ENCODE measurements at places on chromosomes 16 and 17. TPM values are rescaled to one million over a fixed set of nuclear protein-coding genes. Genes with fewer than 3 reads are reported as not detected.

DNA sequence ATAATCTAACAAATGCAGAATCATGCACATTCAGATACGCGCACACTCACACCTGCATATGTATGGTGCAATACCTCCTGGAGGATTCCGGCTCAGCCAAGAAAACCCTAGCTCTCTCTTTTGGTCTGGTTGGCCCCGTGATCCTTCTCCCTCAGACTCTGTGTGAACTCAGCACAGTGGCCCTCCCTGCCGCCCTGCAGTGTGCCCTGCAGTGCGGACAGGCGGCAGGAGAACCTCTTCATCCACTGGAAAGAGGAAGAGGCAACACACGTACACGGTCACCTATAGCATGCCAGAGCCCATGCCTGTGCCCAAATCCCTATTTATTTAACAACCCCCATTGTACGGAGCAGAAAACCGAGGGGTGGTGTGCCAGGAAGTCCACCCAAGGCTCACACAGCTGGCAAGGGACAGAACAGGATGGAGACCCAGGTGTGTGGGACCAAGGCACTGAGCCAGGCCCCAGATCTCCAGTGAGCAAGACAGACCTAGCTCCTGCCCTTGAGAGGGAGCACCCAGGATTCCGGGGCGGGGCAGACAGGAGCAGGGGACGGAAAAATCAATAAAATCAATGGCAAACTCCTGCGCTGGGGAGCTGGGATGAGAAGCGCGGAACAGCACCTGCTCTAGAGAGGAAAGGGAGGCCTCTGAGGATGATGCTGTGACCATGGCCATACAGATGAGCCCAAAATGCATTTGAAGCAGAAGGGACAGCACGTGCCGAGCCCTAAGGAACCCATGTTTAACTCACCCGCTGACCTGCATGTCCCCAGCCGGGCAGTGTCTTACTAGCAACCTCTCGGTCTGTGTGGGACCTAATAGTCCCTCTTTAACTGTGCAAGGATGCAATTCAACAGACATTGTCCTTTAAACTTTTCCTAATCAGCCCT lies 54.7 kb upstream of the CIBAR2 start:
- DNase-seq = no peak
- no peaks in the 10 kb centered on the region for H3K27me3 ChIP-seq
- no peak overlapping the region for H3K27ac ChIP-seq
- H3K36me3 ChIP-seq = no peaks in the 10 kb centered on the region
- H3K4me3 ChIP-seq = no peak overlapping the region

GRCh38 chr17:74784125-74784810 lies 8.1 kb upstream of the NAT9 start:
- H3K27ac ChIP-seq = no peak overlapping the region
- H3K4me3 ChIP-seq = no peak overlapping the region
- DNase-seq = no peak
- no peaks in the 10 kb centered on the region for H3K4me1 ChIP-seq
- H3K27me3 ChIP-seq = no peaks in the 10 kb centered on the region

GRCh38 chr17:40707745-40708144 lies 4.2 kb upstream of the KRT24 start:
- DNase-seq = no peak
- peaks cover 2% of the 10 kb centered on the region for H3K27me3 ChIP-seq
- H3K4me1 ChIP-seq = no peaks in the 10 kb centered on the region
- H3K36me3 ChIP-seq = no peaks in the 10 kb centered on the region

GRCh38 chr17:1588821-1589585 lies 26.4 kb upstream of the PITPNA start:
- H3K4me1 ChIP-seq = peaks cover 20% of the 10 kb centered on the region
- H3K27ac ChIP-seq = no peak overlapping the region
- H3K4me3 ChIP-seq = no peak overlapping the region
- DNase-seq = no peak
- H3K36me3 ChIP-seq = no peaks in the 10 kb centered on the region
- no peaks in the 10 kb centered on the region for H3K27me3 ChIP-seq

- no peak for DNase-seq
- peaks cover 18% of the 10 kb centered on the region for H3K36me3 ChIP-seq
- peaks cover 4% of the 10 kb centered on the region for H3K4me1 ChIP-seq
Measured at GRCh38 chr16:22210854-22211253, 4.8 kb downstream of the EEF2K start.

DNA sequence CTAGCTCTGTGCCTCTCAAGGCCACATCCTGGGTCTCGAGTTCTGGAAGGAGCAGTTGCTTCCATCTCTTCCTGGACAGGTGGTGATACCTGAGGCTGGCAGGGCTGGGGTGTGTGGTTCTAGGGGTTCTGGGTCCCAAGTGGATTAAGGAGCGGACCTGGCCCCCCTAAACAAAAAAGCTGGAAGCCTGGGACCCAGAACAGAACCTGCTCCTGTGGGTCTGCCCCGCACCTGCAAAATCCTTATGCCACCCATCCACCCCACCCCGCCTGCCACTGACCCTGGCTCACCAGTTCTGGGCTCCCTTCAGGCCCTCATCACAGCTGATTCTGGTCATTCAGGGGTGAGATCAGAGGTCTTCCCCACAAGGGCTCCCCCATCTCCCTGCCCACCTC lies 44.8 kb downstream of the ADCY7 start:
- no peak overlapping the region for H3K4me3 ChIP-seq
- peak; percentile 2 for DNase-seq
- peaks cover 25% of the 10 kb centered on the region for H3K36me3 ChIP-seq
- H3K27me3 ChIP-seq = no peaks in the 10 kb centered on the region
- no peak overlapping the region for H3K27ac ChIP-seq

GRCh38 chr17:79192503-79193351 lies 118.1 kb downstream of the ENGASE start:
- no peaks in the 10 kb centered on the region for H3K36me3 ChIP-seq
- DNase-seq = peak; percentile 64
- peaks cover 51% of the 10 kb centered on the region for H3K27me3 ChIP-seq
- no peak overlapping the region for H3K27ac ChIP-seq
- H3K4me3 ChIP-seq = no peak overlapping the region

The IRF8 gene
- not detected for total RNA-seq

- no peak for DNase-seq
- H3K4me1 ChIP-seq = no peaks in the 10 kb centered on the region
- H3K27ac ChIP-seq = no peak overlapping the region
- no peaks in the 10 kb centered on the region for H3K27me3 ChIP-seq
Measured at GRCh38 chr17:4004517-4005295, 40.5 kb upstream of the ATP2A3 start.

The ATP2A3 gene
- total RNA-seq = 1.9 TPM

The MT4 gene
- total RNA-seq = not detected

DNA sequence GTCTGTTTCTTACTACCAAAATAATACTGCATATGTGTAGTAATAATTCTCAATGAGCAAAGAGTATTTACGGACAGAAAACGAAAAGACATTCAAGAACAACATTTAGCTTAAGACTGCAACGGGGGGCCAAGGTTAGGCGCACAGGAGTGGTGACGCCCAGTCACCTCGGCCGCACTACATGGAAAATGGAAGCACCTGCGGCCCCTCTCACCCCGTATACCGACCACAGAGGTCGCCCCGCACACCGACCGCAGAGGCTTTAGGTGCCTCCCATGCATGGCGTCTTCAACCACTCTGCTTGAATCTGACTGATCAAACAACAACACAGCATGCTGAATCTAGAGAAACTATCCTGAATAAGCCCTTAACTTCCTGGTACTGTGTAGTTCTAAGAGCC lies 26.4 kb downstream of the CCDC57 start:
- DNase-seq = no peak
- no peaks in the 10 kb centered on the region for H3K27me3 ChIP-seq
- H3K27ac ChIP-seq = no peak overlapping the region
- no peak overlapping the region for H3K4me3 ChIP-seq

The TUBB3 gene
- 48.3 TPM for total RNA-seq

- no peaks in the 10 kb centered on the region for H3K27me3 ChIP-seq
- no peaks in the 10 kb centered on the region for H3K36me3 ChIP-seq
- no peaks in the 10 kb centered on the region for H3K4me1 ChIP-seq
- H3K27ac ChIP-seq = no peak overlapping the region
Measured at GRCh38 chr17:32015245-32016013, 8.2 kb downstream of the LRRC37B start.

The SPNS2 gene
- not detected for total RNA-seq

GRCh38 chr16:76946879-76947278 lies 244.1 kb upstream of the MON1B start:
- peaks cover 4% of the 10 kb centered on the region for H3K4me1 ChIP-seq
- H3K27me3 ChIP-seq = no peaks in the 10 kb centered on the region
- no peak overlapping the region for H3K27ac ChIP-seq
- H3K36me3 ChIP-seq = no peaks in the 10 kb centered on the region
- no peak for DNase-seq
- H3K4me3 ChIP-seq = no peak overlapping the region

DNA sequence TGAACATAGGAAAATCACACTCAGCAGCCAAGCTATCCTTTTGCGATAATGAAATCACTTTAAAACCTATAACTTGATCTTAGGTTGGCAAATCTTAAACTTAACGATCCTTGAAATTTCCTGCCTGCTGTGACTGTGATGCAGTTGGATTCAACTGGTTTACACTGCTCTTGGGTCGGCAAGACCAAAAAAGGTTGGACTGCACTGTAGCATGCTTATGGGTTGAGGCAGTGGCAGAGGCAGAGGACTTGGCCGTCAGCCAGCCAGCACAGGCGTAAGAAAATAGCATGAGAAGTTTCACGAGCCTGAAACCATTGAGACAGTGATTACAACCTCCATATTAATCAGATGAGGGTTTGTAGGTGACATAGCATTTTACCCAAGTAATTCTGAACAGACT lies 21.4 kb downstream of the WSB1 start:
- peaks cover 82% of the 10 kb centered on the region for H3K36me3 ChIP-seq
- H3K27me3 ChIP-seq = no peaks in the 10 kb centered on the region
- peaks cover 14% of the 10 kb centered on the region for H3K4me1 ChIP-seq
- no peak overlapping the region for H3K4me3 ChIP-seq
- H3K27ac ChIP-seq = no peak overlapping the region
- DNase-seq = no peak

The PERCC1 gene
- 111 TPM for total RNA-seq

- no peak overlapping the region for H3K4me3 ChIP-seq
- no peak overlapping the region for H3K27ac ChIP-seq
- H3K36me3 ChIP-seq = peaks cover 11% of the 10 kb centered on the region
- peaks cover 3% of the 10 kb centered on the region for H3K4me1 ChIP-seq
- no peaks in the 10 kb centered on the region for H3K27me3 ChIP-seq
Measured at GRCh38 chr17:31112001-31112661, 17.4 kb downstream of the NF1 start.

- peaks cover 37% of the 10 kb centered on the region for H3K4me1 ChIP-seq
- DNase-seq = peak; percentile 61
- H3K4me3 ChIP-seq = no peak overlapping the region
- H3K27ac ChIP-seq = peak overlapping the region; percentile 72
- H3K27me3 ChIP-seq = no peaks in the 10 kb centered on the region
Measured at GRCh38 chr17:66542129-66542966, 239.9 kb downstream of the PRKCA start.

The KRT39 gene
- not detected for total RNA-seq

DNA sequence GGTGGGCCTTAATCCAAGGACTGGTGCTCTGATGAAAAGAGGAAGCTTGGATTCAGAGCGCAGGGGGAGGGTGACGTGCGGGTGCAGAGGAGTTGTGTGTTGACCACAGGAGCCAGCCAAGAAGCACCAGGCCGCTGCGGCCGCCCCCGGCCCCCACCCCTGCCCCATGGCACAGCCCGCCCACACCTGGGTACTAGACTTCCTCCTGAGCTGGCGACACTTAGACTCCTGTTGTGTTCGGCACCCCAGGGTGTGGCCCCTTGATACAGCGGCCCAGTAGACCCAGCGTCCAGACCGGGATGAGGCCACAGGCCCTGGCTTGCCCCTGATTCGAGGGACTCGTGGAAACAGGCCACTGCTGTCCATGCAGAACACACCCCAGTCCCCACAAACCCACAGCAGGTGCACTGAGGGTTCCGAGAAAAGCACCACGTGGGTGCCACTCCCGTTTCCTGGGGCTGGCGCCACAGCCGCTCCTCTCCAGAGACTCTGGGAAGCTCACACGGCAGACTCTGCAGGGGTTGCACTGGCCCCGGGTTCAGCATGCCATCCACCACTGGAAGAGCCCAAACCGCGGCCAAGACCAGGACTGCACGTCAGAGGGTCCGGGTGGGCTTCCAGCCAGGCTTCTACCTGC lies 5.7 kb upstream of the SNAI3 start:
- H3K36me3 ChIP-seq = no peaks in the 10 kb centered on the region
- no peak overlapping the region for H3K27ac ChIP-seq
- DNase-seq = no peak
- H3K27me3 ChIP-seq = no peaks in the 10 kb centered on the region
- H3K4me1 ChIP-seq = peaks cover 19% of the 10 kb centered on the region

DNA sequence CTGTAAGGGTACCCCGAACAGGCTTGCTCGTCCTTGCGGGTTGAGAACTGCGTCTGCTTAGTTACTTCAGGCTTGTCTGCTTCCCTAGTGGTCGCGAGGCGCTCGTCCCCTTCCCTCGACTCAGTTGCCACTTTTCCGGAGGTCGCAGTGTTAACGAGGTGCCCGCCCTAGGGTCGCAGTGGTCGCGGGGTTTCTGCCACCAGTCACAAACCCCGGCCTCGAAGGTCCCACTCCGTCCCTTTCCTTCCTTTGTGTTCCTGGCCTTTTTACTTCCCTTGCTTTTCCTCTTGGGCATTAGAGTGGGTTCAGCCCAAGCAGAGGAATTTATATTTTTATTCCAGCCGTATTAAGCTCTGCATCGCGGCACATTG lies 299 bp downstream of the NUP85 start:
- H3K27ac ChIP-seq = peak overlapping the region; percentile 98
- H3K27me3 ChIP-seq = no peaks in the 10 kb centered on the region
- peaks cover 20% of the 10 kb centered on the region for H3K36me3 ChIP-seq
- no peaks in the 10 kb centered on the region for H3K4me1 ChIP-seq
- DNase-seq = no peak

GRCh38 chr16:83458612-83459011 lies 349.2 kb upstream of the HSBP1 start:
- H3K27me3 ChIP-seq = no peaks in the 10 kb centered on the region
- no peak overlapping the region for H3K4me3 ChIP-seq
- H3K4me1 ChIP-seq = no peaks in the 10 kb centered on the region
- no peak for DNase-seq
- no peaks in the 10 kb centered on the region for H3K36me3 ChIP-seq

- H3K27me3 ChIP-seq = no peaks in the 10 kb centered on the region
- no peak for DNase-seq
- no peak overlapping the region for H3K4me3 ChIP-seq
- H3K4me1 ChIP-seq = peaks cover 59% of the 10 kb centered on the region
Measured at GRCh38 chr16:81632392-81633146, 146.5 kb upstream of the PLCG2 start.

DNA sequence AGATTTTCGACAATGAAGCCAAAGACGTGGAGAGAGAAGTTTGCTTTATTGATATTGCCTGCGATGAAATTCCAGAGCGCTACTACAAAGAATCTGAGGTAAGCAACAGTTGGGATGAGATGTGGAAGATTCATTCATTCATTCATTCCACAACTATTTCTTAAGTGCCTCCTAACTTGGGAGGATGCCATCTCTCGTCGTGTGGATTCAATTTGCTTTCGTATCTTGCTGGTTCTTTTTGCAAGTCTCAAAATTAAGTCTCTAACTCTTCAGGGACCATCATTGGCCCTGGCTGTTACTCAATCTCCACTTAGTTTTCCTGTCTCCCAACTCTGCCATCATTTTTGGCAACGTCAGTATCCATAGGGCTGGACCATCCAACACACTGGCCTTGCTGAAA lies 85.6 kb upstream of the NOL11 start:
- no peaks in the 10 kb centered on the region for H3K36me3 ChIP-seq
- no peak overlapping the region for H3K4me3 ChIP-seq
- H3K27ac ChIP-seq = no peak overlapping the region
- H3K4me1 ChIP-seq = 0 out of 2 replicates have a peak, but pooled peaks cover 4% of the 10 kb centered on the region
- DNase-seq = no peak

The NR1D1 gene
- 1.4 TPM for total RNA-seq

The TUBD1 gene
- 13.9 TPM for total RNA-seq
